ENCODE measurements at places on chromosomes 12 and 14.

- no peak for DNase-seq
These were observed 38.1 kb upstream of the CDK17 start for GRCh38 chr12:96438330-96438729.

DNA sequence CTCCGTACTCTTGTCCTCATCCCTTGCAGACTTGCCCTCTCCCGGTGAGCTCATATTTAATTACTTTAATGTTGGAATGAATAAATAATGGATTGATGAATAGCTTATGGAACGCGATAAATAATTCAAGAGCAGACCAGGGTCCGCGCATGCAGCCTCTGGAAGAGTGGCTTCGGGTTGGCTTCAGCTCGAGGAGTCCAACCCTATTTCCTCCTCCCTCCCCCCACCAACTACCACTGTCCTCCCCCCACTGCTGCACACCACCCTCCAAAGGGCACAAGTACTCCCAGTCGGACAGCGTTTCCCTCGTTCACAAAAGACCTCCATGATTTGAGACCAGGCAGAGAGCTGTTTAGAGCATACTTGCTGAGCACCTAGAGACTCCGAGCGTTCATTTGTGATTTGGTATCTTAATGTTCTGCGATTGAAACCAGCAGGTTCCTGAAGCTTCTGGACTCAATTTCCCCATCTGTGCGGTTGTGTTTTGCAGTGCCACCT lies 647 bp upstream of the SIX1 start:
- peak; percentile 34 for DNase-seq

DNA sequence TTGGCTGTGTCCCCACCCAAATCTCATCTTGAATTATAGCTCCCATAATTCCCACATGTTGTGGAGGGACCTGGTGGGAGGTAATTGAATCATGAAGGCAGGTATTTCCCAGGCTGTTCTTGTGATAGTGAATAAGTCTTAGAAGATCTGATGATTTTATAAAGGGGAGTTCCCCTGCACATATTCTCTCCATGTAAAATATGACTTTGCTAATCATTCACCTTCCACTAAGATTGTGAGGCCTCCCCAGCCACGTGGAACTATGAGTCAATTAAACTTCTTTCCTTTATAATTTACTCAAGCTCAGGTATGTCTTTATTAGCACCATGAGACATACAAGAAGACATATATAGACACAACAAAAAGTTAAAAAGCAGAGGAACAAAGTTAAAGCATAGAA lies 120.0 kb downstream of the CPNE8 start:
- no peak for DNase-seq

- DNase-seq = peak; percentile 1
These were observed 17.7 kb downstream of the STXBP6 start for GRCh38 chr14:25032092-25032784.

DNA sequence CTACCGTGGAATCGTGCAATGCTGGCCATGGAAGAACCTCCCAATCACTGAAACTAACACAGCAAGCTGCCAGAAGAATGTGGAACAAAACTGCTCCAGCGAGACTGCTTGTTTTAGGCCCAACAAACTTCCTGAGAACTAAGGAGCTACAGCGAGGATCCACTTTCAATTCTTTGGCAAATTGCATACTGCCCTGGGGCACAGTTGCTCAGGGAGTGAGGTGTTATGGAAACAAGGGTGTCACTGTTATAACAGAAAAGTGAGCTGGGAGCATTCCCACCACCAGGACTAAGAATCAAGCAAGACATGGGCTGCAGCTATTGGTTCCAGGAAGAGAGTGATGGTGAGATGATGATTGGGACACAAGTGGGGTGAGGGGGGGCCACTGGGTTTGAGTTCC lies 1606.1 kb upstream of the FLRT2 start:
- DNase-seq = no peak

GRCh38 chr14:90676912-90677311 lies 139.3 kb downstream of the TTC7B start:
- no peak for DNase-seq

DNA sequence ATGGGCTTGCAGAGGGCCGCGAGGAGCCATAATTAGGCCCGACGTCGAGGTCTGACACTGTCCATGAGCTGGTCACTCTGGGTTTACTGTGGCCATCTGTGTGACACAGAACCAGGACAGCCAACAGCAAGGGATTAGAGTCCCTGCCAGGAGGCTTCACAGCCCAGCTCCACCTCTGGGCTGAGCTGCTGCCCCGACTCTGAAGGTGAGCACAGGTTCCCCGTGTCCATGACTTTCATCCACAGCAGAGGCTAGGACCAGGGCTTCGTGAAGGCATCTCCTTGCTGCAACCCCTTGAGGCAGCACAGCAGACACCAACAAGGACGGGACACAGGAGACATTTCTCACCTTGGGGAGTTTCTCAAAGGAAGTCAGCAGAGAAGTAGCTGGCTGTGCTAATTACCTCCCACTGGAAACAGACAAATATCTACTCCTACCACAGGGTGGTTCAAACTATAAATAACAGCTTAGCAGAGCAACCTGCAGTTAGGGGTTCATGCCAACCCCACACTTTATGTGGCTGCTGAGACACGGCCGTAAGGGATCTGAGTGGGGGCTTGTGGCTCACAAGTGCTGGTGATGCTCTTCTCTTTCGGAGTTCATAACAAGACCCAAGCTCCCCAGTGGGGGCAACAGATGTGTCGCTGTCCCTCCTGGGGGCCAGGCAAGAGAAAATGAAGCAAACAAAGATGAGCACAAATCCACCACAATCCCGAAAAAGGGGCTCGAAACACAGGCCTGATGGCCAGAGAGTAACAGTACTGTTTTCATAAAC lies 29.2 kb downstream of the ZFYVE21 start:
- no peak for DNase-seq

DNA sequence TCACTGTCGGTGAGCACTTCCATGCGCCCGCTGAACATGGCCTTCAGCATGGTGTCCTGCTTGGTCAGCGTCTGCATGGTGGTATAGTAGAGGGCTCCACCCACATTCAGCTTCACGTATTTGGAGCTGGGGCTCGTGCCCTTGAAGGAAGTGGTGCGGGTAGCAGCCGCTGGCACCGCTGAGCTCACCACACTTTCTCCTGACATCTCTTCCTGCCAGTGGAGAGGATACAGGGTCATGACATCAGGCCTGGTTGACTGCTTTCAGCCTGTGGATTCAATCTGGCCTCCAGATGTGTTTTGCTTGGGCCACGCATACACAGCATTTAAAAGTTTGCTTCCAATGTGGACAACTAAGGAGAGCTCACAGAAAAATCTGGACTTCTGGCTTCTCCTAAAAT lies 7.6 kb downstream of the KCTD10 start:
- no peak for DNase-seq

GRCh38 chr14:23653051-23653450 lies 16.9 kb downstream of the DHRS2 start:
- no peak for DNase-seq

GRCh38 chr12:52826611-52827498 lies 7.3 kb downstream of the KRT79 start:
- DNase-seq = no peak

DNA sequence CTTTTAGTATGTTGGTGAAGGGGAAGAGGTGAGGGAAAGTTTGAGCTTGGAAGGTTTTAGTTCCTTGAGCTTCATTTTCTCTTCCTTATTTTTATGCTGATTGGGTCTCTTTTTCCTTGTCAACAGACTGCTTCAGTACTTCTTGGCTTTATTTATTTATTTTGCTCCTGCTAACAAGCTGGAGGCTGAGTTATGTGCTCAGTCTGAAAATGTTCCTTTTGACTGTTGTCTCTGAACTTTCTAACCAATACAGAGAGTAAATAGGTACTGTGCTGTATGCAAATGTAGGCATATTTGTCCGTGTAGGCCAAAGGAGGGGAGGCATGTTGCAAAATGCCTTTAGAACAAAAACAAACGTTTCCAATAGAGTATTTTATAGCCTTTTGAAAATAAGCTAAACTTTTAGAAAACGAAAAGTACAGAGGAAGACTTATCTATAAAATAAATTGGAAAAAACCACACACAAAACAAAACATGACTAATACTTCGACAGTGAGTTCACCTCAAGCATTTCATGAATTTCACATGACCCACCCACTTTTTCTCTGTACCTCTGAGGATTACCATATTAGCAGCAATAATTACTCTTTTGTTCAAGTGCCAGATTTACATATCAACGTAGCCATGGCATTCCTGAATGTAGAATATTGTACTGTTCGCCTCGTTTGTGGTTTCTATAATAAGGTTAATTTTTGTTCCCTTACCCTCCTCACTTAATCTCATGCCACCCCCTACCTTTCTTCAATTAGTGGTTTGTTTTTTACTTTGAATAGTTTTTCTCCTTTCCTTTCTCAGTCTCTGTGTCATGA lies 4.7 kb upstream of the CREBL2 start:
- DNase-seq = no peak

- no peak for DNase-seq
These were observed 25.0 kb upstream of the GTF2A1 start for GRCh38 chr14:81245771-81246170.

GRCh38 chr12:47707355-47707754 lies 1.5 kb upstream of the RPAP3 start:
- no peak for DNase-seq

DNA sequence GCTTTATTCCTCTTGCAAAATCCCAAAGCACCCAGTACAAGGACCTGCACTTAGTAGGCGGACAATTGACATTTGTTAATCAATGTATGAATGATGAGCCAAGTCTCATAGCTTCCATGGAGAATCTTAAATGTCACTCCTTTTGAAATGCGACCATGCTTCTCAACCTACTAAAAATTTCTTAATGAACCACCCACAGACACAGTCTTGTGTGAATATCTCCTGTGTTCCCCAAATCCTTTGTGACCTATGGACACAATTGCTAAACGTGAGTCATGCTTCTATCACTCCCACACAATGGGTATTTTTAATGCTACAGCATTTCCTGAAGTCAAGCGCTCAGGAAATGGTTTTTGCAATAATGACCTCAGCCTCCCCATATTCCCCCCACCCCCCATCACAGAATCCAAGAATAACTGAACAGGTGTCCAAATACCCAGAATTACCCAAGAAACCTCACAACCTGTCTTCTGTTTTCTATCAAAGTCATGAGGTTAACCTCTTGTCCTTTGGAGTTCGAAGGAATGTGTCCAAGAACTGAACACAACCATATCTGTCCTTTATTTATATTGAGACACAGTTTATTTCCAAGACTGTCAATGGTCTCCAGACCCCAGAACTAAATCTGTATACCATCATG lies 163.6 kb upstream of the PLEKHG7 start:
- DNase-seq = no peak

DNA sequence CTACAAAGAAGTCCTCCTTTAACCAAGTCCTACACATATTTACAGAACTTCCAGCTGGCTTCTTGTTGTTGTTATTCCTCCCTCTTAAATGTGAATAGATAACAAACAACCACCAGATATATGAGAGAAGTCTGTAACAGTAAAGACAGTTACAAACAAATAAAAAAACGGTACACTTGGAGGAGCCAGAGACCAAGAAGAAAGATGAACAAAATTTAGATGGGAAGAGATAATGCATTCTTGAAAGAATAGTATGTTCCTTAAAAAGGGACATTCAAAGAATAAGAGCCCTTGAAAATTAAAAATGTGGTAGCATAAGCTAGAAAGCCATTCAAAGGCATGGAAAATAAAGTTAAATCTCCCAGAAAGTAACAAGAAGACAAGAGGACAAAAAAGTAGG lies 25.9 kb downstream of the SLCO1A2 start:
- no peak for DNase-seq

DNA sequence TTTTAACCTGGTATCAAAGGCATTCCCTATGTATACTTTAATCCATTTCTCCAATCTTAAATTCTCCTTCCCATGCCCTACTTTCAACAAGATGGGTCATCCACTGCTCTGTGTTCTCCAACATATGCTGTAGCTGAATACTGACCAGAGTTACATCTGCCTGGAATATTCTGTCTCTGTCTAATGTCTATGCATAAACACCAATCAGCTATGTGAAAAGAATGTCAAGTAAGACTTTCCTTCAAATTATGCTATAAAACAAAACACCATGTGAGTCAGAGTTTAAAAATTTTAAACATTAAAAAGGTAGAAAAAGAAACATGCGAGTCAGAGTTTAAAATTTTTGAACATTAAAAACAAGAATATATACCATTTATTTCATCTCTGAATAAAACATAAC lies 19.3 kb downstream of the NT5DC3 start:
- DNase-seq = no peak

Measured in NCI-H146 (cell line).